ENCODE measurements at places on chromosomes 7 and 10.

DNA sequence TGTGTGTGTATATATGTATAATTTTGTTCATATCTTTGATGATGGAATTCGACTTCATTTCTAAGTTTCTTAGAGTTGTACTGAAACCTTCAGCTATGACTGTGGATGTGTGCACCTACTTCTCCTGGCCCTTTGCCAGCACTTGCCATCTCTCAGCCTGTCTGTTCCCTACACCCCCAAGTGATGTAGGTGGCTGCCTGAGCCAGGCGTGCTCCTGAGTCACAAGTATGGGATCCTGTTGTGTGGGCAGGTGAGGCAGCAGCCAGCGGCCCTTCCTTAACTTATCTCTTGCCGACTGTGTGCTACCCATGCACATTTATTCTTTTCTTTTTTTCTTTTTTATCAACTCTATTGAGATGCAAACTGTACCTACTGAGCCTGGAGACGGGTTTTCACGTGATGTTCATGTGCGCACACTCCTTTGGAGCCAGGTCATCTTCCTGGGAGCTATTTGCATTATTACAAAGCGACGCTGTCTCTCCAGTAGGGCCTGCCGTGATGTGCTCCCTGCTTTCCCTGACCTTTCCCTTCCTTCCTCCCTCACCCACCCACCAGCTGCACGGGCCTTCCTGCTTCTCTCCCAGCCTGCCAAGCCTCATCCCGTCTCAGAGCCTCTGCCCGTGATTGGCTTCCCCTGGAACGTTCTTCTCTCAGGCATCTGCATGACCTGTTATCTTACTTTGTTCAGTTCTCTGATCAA is 31.3 kb upstream of the GALNT11 start:
- DNase-seq: no peak

DNA sequence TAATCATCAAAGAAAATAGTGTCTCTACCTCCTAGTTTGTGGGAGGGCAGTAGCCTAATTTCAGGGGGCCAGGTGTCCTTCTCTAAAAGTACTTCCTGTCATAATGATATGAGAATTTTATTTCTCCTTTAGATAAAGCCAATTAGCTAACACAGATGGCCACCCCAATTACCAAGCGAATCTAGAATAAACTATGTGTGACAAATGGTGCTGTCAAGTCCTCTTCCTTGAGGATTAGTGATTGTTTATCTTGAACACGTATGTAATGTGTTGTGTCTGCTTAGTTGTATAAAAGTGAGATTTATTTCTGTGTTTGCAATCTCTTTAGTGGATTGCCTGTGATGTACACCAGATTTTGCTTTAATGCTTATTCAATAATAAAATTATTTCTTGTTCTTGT is 1120.0 kb downstream of the SORCS1 start:
- DNase-seq: no peak

DNA sequence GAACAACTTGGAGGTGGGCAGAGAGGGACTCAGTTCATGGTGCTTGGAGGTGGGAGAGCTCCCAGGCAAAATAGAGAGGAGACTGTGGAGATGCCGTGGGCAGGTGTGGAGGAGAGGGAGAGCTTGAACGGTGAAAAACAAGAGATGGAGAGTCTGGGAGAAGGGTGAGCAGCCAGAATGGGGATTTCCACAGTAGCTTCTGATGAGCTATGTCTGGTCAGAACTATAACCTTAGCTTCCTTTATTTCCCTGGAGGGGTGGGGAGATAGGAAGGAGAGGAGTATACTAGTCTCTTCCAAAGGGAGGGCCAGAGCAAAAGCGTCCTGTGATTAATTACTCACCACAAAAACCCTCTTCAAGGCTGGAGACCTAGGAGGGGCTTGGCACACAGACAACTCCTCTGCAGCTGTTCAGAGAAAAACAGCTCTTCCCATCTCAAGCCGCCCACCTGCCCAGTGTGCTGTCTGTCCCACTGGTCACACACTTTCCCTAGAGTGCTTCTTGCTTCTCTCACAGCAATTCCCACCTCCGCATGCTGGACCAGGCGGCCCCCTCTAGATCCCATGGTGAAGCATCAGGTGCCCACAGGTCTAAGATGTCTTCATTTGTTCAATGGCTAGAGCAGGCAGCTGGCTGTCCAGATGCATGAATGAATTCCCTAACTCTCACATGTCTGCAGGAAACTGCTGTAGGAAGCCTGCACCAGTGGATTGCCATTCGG is 41.9 kb downstream of the TAS2R41 start:
- no peak for DNase-seq

- no peak for DNase-seq
Observed at GRCh38 chr10:14362104-14362503, 31.4 kb upstream of the FRMD4A start.

GRCh38 chr7:2474813-2475677 is 1.2 kb downstream of the GRIFIN start:
- DNase-seq: no peak

DNA sequence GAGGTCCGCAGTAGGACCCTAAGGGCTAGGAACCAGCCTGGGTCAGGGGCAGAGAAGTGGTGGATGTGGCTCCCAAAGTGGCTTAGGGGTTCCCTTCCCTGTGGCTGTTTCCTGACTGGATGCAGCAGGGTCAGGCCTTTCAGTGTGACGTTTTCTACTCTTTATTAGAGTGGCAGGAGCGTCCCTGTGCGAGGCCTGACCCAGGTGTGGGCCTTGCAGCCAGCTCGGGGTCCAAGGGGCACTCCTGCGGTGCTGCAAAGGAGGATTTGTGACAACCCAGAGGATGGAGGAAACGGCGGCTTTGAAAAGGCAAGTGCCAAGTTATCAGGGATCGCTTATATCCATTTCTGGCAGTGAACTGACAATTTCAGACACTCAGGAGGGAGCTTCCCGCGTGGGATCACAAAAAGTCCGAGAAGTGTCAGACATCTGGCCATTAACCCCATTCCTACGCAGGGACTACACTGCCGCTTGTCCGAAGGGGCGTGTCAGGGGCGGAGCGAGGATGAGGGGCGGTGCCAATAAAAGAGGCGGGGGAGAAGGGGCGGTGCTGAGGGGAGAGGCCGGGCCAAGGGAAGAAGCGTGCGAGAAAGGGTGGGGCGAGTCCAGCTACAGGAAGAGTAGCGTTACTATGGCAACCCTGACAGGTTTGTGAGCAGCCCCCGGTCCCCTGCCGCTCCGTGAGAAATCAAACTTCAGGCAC is 98.8 kb upstream of the ZNF722 start:
- peak; percentile 86 for DNase-seq

- no peak for DNase-seq
Observed at GRCh38 chr7:111074748-111075146, 16.2 kb upstream of the LRRN3 start.

- no peak for DNase-seq
Observed at GRCh38 chr10:28561531-28561930, 28.6 kb downstream of the WAC start.

GRCh38 chr10:16612115-16612980 is 90.7 kb upstream of the C1QL3 start:
- no peak for DNase-seq

GRCh38 chr7:14807507-14807906 is 95.0 kb downstream of the DGKB start:
- DNase-seq: no peak

GRCh38 chr10:30553018-30553625 is 76.4 kb downstream of the LYZL2 start:
- DNase-seq: no peak

- DNase-seq: no peak
Observed at GRCh38 chr10:21519941-21520436, 5.5 kb downstream of the SKIDA1 start.

GRCh38 chr7:132789281-132789680 is 213.0 kb upstream of the PLXNA4 start:
- no peak for DNase-seq

DNA sequence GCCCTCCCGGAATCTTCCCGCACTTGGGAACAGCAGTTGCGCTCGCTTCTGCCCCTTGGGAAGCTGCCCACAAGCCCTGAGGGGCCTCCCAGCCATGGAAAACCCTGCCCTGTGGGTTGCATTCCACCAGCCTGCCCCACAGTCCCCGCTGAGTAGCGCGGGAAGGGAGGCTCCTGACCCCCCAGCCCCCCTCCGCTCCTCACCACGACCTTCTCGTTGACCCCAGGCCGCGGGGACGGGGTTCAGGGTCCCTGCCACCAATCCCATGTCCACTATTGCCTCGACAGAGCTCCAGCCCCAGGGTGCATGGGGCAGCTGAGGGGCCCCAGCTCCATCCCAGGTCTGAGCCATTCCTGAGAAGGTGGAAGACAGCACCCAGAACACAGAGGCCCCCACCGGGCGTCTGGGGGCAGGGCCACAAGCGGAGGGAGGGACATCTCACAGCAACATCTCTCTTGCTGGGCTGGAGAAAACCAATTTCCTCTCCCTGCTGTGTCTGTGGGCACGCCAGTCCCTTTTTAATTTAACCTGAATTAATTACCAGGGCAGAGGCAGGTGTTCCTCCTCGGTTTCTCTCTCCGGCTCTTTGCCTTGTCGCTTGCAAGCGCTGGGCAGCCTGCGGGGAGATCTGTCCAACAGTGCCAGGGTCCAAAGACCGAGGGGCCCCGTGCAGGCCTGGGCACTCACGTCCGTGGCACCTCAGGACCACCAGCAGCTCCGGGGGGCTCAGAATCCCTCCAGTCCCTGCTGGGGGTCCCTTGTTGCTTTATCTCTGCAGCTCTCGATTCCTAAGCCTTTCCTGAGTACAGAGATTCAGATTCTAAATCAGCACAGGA is 57.9 kb downstream of the FOXL3 start:
- peak; percentile 30 for DNase-seq

DNA sequence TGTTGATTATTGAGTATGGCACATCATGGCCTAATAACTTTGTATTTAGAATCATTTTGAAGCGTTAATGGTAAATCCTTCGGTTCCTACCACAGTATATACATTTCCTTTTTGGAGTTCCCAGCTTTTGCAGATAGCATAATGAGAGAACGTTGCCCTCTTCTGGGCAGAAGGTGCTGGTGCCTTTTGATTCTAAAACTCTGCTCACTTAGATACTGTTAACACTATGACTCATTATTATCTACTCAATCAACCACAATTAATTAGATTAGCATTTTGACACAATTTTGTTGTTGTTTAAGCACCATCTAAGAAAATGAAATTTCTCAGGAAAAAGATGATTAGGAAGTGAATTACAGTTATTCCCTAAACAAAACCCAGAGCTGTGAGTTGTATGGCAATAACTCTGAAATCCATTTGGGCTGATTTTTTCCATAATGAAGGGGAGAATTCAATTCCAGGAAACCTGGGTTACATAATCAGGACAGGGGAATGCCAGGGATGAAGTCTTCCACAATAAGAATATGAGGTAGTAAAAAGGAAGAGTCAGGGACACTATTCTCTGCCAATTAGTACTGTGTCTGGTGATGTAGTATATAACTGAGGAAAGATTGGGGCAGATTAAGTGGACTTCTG is 11.5 kb upstream of the DLD start:
- DNase-seq: no peak

- DNase-seq: no peak
Observed at GRCh38 chr7:85324145-85324799, 137.4 kb upstream of the SEMA3D start.

DNA sequence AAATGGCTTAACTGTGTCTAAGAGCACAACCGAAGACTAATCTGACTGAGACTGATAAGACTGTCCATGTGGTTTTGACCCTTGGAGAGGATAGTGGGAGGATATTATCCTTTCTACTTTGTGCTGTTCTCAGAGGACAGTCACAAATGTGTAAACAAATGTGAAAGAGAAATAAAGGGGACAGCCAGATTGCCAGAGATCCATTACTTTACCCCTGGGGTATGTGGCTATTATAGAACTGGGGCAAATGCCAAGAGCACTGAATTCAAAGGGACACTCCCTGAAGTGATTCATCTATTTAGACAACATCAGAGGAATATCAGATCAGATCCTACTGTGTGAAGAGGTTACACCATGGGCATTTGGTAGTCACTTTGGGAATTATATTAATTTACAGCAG is 154.7 kb downstream of the RNLS start:
- DNase-seq: no peak

GRCh38 chr7:106166651-106167342 is 54.7 kb upstream of the SYPL1 start:
- no peak for DNase-seq

GRCh38 chr10:12201543-12201942 is 5.6 kb downstream of the CDC123 start:
- DNase-seq: no peak

DNA sequence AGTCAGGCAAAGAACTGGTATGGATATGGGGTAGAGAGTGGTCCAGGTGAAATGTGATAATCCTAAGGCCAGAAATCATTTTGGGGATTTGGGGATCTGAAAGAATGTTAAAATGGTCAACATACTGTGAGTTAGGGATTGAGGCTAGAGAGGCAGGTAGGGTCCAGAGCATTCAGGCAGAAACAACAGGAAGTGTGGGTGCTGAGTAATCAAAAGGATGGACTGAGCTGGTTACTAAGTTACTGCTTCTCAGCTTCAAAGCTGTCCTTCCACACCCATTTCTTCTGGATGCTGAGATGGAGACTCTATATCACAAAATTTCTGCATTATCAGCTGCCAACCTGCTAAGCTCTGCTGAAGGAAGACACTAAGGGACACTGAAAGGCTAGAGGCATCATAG is 30.6 kb upstream of the PRKCQ start:
- DNase-seq: no peak

All from mucosa of descending colon (tissue), 3 donors.